Pulmonary artery endothelial cell (primary cell): ENCODE measurements at places on chromosomes 2 and 18. TPM values are rescaled to one million over a fixed set of nuclear protein-coding genes. Genes with fewer than 3 reads are reported as not detected.

Gene IL1A
- total RNA-seq = 0.60 and 0.73 TPM in 2 replicates

Gene GREB1
- total RNA-seq = 0.07 TPM in 2 replicates

Gene PJVK
- 0.46 and 1.3 TPM in 2 replicates for total RNA-seq

Gene COL4A4
- total RNA-seq = 0.18 and 0.99 TPM in 2 replicates

- no peak for DNase-seq
These were observed 91.8 kb downstream of the PLB1 start for GRCh38 chr2:28587526-28588291.
